T-cell (primary cell): ENCODE measurements at places on chromosomes 5 and 9.

GRCh38 chr5:173767574-173768266 lies 120.4 kb upstream of the CPEB4 start:
- DNase-seq, result no peak

GRCh38 chr5:149559706-149560105 lies 8.5 kb upstream of the CSNK1A1 start:
- DNase-seq, result no peak

- no peak for DNase-seq
Measured at GRCh38 chr5:153883854-153884611, 154.7 kb downstream of the FAM114A2 start.

GRCh38 chr5:34474573-34475021 lies 181.5 kb upstream of the RAI14 start:
- no peak for DNase-seq

GRCh38 chr5:62473209-62473608 lies 60.6 kb downstream of the IPO11 start:
- DNase-seq, result no peak

- DNase-seq, result no peak
Measured at GRCh38 chr9:131874916-131875670, 135.2 kb upstream of the RAPGEF1 start.

DNA sequence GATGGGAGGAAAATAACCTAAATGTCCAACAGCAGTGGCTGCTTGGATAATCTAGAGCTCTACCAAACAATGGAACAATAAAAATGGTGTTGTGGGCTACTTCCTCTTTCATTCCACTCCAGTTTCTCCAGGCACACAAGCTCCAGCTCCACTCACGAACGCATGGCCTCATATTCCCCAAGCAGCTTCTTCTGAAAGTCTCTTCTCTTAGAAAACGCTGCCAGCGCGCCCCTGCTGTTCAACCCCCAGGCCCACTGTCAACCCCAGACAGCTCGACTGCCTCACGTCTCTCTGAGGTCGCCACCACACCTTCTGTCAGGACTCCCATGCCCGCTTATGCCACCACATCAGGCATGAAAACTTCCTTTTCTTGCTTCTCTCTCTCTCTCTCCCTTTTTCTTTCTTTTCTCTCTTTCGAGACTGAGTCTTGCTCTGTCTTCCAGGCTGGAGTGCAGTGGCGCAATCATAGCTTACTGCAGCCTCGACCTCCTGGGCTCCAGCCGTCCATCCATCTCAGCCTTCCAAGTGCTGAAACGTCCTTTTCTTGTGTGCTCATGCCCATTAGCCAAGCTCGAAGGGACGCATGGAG lies 16.2 kb downstream of the OR2V2 start:
- DNase-seq, result no peak

DNA sequence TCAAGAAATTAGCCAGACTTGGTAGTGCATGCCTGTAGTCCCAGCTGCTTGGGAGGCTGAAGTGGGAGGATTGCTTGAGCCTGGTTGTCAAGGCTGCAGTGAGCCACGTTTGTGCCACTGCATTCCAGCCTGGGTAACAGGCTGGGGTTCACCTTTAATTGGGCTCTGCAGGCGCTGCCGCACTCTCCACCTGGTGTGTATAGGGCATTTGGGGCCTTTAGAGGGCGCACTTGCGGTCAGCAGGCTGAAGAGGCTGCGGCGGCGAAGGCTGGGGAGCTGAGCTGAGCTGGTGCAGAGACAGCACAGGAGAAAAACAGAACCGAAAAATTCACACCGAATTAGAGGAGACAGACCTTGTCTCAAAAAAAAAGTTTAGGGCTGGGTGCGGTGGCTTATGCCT lies 31.2 kb downstream of the CDK7 start:
- no peak for DNase-seq

- DNase-seq, result no peak
Measured at GRCh38 chr5:65946198-65946745, 19.9 kb downstream of the ERBIN start.

- no peak for DNase-seq
Measured at GRCh38 chr5:67021031-67021430, 175.6 kb downstream of the CD180 start.

DNA sequence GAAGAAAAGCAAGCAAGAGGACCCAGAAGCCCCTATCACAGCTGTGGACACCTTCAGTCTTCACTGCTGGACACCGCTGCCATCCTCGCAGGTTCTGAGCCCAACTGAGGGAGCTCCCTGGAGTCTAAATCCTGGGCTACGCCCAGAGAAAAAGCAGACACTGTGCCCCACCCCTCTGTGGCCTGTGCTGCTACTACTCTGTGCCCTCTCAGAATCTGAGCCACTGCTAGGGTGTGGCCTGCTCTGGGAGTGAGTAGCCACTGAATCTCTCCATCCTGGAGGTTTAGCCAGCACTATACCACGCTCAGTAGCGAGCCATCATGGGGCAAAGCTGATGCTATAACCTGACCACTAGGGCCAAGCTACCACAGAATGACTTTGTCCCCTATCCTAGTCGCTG lies 338.2 kb downstream of the NPR3 start:
- no peak for DNase-seq

DNA sequence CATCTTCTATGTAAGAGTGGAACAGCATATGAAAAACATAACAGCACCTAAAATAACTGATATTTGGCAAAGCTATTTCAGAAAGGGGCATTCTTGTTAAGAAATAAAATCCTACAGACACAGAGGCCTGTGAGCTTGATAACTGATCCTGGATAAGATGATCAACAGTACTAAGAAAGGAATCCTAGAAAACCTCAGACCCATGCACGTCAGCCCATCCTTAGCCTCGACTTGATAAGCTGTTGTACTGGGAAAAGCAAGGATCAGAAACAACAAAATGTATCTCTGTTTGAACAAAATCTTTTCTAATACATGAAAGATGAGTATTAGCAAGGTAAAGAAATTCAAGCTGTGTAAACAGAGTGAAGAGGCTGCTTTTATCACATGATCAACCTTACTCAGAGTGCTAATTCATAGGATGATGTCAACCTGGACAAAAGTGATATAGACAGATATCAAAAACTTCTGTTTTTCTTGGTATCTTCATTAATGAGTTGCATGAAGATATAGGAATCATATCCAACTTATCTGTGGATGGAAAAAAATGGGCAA lies 15.2 kb downstream of the LIFR start:
- no peak for DNase-seq
